SK-N-DZ (cell line): ENCODE measurements at places on chromosomes 1 and 21.

GRCh38 chr1:116377541-116378529 lies 4.8 kb downstream of the ATP1A1 start:
- no peak for DNase-seq

DNA sequence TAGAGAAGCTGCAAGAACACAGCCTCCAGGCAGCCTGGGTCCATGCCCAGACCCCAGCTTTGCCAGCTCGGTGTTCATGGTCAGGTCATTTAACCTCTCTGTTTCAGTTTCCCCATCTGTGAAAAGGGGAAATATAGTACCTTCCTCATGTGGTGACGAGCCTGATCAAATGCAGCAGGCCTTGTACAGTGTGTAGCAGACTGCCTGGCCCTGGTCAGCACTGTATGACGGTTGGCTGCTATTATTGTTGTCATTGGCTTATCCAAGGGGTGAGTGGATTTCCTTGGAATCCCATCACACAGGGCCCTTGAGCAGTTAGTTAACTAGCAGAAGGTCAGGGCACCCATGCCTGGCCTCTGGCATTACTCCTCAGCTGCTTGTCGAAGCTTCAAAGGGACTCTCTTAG lies 6.6 kb upstream of the TMEM51 start:
- DNase-seq = no peak

DNA sequence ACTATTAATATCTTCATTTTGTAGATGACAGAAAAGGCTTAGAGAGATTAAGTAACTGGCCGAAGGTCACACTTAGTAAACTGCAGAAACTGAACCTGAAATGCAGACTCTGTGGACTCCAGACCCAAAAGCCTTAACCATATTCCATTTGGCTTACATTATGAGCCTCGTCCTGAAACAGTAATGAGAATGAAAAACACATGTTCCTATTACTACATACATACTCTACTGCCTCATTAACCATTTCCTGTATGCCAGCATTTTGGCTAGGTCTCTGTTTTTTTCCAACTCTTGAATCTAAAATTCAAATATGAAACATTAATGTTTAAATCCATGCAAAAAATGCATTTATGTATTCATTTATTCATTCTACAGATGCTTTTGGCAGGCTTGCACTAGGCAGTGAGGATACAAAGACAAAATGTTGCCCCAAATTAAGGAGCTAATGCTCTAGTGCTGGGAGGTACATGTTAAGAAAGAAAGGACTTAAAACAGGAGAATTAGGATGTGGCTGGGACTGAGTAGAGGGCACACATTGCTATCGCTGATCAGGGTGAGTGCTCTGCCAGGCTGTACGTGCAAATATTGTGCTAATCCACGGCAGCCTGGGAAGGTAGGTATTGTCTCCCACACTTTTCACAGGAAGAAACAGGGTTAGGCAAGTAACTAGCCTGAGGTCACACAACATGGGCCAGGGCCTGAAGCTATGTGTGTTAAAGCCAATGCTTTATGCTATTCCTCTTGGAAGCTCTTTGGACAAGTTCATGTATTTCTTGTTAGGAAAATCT lies 14.0 kb downstream of the DEGS1 start:
- DNase-seq = no peak

GRCh38 chr1:34975338-34975737 lies 9.8 kb downstream of the TMEM35B start:
- DNase-seq = no peak

DNA sequence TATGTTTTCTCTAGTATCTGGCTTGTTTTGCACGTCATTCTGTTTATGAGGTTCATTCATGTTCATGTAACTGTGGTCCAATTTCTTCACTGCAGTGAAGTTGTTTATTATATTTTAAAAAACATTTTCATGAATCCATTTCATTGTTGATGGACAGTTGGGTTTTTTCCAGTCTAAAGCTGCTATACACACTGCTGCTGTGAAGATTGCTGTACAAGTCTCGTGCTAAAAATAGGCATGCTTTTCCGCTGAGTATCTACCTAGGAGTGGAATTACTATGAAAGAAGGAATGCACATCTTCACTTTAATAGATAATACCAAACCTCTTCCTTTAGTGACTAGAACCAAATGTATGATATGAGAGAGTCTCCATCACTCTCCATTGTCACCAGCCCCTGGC lies 49.0 kb upstream of the ETS2 start:
- no peak for DNase-seq

- no peak for DNase-seq
Observed at GRCh38 chr1:178243119-178243518, 149.2 kb downstream of the RASAL2 start.

GRCh38 chr21:17780539-17780938 lies 38.6 kb downstream of the C21orf91 start:
- DNase-seq = no peak

DNA sequence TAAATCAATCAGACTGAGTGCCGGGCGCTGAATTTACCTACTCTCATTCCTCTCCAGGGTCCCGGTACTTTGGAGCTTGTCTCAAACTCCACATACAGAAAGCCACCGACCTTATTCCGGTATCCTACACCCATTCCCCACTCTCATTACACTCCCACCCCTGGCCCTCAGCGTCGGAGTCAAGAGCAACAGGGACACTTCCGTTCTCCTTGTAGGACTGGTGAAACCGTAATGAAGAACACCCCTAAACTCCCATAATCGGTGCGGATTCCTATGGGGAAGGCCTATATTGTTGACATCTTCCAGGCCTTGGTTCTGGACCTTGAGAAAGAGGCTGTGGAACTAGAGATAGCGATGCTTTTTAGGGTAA lies 798 bp downstream of the ZBED6 start:
- DNase-seq = peak; percentile 50

DNA sequence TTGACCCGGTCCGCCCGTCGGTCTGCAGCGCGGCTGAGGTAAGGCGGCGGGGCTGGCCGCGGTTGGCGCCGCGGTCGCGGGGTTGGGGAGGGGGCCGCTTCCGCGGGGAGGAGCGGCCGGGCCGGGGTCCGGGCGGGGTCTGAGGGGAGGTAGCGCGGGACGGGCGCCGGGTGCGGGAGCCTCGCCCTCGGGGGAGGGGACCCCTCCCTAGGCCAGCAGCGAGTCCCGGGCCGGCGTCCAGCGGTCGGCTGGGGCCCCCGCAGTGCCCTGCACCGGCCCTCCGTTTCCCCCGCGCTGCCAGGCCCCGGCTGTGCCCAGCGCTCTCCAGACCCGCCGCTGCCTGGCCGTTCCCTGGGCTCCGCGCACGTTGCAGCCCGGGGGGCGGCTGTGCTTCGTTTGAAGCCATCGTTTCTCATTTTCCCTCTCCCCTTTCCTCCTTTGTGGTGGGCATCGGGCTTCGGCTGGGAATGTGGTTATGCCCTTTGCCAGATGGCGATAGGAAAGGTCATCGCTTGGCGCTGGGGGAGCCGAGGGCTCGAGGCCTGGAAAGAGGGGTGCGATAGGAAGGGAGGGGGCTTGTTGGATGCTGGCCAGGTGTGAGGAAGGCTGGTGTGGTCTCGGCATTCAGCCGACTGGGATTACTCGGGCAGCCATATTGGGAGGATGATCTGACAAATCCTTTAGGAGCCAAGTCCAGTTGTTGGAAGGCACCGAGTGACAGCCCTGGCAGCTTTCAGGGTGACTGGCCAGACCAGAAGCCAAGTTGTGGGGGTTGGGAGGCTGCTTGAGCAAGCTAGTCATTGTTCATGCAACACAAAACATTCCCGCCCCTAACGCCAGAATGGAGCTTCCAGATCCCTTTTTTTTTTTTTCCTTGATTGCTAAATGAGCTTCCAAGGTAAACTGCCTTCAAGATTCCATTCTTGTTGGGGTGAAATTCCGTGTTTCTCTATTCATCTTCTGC lies 753 bp downstream of the KIF1B start:
- DNase-seq = peak; percentile 46

GRCh38 chr1:109718495-109718894 lies 6.4 kb downstream of the GSTM5 start:
- DNase-seq = peak; percentile 27

GRCh38 chr21:26790296-26790695 lies 54.9 kb downstream of the ADAMTS1 start:
- DNase-seq = no peak

- no peak for DNase-seq
Observed at GRCh38 chr1:202659974-202660373, 50.3 kb downstream of the SYT2 start.

DNA sequence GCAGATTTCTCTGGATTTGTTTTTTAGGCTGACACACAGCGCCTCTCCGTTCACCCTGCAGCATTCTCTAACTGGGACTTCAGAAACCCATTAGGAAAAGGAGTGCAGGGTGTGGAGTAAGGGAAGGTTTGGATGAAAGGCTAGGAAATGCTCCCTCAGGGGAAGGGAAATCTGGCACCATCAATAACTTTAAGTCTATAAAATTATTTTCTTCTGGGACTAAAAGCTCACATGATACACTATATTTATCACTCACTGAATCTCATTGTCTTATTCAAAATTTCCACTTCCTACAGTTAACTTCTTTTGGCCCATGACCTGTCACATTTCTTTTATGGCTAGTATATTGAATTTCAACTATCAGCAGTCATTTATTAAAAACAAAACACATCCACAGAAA lies 45.8 kb upstream of the HLX start:
- no peak for DNase-seq

DNA sequence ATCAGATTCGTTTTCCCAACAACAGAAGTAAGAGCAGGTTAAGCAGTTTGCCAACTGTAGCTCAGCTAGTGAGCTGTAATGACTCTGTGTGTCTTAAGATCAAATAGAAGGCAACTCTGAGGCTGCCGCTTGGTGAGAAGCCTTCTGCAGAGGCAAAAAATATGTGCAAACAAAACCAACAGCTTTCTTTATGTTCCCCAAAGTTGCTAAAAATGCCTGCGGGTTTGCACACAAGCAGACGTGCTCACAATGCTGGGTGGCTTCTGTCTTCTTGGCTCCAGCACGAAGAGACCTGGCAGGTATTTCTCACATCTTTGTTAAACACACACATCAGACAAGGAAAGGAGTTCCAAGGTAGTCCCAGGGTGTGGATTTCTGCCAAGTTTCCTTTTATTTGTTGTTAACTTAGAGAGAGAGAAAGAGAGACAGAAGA lies 158.9 kb upstream of the JUN start:
- no peak for DNase-seq

GRCh38 chr1:16250524-16251251 lies 13.7 kb upstream of the CPLANE2 start:
- DNase-seq = no peak

GRCh38 chr1:246447501-246447900 lies 59.6 kb downstream of the SMYD3 start:
- no peak for DNase-seq

DNA sequence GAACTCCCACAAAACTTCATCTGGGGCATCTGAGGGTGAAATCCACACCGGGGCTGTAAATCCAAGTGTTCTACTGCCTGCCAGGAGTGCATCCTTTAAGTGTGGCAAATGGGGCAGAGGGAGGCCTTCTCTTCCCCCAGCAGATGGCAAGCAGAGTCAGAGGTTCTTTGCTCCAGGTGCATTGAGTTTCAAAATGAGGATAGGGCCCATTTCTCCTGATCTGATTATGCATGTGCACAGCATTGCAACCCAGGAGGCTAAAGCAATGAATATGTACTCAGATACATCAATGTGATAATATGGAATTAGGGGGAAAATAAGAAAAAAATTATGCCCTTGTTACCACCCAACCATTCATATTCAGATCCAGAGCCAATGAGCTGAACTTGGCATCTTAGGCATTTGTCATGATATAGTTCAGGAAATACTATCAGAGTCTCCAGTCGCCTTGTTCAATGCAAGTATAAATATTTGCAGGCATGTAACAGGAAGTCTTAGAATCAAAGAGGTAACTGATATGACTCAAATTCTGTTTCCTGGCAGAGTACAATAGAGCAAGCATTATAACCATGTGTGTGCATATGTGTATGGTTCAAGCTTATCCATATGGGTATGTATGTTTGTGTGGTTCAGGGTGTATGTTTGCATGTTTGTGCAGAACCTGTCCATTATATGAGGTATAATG lies 473.8 kb upstream of the PKN2 start:
- DNase-seq = no peak

- DNase-seq = no peak
Observed at GRCh38 chr1:163275222-163275621, 46.5 kb upstream of the NUF2 start.

DNA sequence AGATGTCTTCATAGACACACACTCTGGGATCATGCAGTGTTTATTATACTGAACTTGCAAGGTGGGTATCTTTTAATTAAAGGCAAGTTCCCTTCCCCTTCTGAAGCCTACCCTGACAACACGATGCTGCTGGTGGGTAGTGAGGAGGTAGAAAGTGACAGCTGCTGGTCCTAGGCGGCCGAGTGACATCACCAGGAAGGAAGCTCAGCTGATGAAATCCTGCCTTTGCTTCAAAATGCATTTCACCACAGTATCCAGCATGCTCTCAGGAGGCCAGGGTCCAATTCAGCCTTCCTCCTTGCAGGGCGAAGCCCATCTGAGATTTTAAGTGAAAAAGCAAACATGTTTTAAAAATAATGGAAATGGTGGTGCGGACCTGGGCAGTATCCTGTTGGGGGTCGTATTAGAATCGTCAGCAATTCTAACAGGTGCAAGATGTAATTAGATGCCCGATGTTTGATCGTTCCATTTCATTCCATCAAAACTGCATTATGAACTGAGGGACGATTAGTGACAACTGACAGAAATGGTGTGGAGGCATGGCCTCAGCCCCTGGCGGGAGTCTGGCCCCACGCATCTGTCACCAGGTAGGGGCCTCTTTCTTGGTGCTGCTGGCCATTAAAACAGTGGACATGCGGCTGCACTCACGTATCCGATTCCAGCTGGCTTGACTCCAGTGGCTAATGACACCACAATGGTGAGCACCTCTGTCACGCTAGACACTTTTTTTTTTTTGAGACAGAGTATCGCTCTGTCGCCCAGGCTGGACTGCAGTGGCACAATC lies 324.8 kb upstream of the C1orf174 start:
- no peak for DNase-seq

GRCh38 chr1:201481004-201481380 lies 12.0 kb upstream of the PHLDA3 start:
- no peak for DNase-seq

DNA sequence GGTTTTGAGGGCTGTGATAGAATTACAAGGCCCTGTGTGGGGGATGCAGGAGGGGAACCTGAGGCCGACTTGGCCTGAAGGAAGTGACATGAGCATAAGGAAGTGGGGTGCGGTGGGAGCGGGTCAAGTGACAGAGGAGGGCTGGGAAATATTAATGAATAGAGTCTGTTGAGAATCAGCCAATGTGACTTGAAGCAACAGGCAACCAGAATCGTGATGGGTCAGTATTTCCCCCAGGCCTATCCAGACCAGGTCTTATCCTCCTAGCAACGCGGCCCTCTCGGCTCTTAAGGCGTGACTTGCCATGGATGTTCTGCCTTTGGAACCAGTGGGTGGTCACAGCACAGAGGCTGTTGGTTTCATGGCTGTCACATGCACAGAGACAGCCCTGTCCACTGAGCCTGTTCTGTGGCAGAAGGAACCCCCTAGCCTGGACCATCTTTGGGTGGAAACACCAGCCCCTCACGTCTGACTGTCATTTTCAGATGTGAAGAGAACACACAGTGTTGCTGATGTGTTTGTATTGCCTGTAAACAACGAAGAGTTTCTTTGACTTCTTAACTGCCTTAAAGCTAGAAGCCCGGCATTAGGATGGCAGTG lies 468.8 kb downstream of the CAMTA1 start:
- DNase-seq = no peak

- DNase-seq = no peak
Observed at GRCh38 chr1:93196591-93196990, 16.1 kb downstream of the CCDC18 start.

GRCh38 chr1:44590475-44590874 lies 83.8 kb downstream of the TMEM53 start:
- DNase-seq = no peak
